ENCODE measurements at places on chromosomes 3 and 15.

DNA sequence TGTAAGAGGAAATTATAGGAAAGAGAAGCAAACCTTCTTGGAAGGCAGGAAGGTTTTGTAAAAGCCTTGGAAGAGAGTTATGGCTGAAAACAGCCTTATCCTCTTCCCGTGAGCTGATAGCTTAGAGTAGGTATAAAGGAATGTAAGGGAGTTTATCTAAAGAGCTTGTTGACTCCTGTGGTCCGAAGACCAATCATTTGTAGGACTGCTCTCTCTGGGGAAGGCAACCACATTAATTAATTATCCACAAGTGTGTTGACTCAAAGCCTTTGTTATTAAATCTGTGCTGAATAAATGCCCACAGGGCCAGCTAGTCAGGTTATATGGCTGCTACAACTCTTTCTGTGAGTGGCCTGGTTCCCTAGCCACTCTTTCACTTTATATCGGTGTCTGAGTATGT, 452.1 kb upstream of the RASGRP1 start:
- no peak for DNase-seq

GRCh38 chr15:31387479-31388118, 61.0 kb downstream of the KLF13 start:
- no peak for DNase-seq

GRCh38 chr15:66145726-66146182, 107.8 kb downstream of the MEGF11 start:
- DNase-seq, result no peak

GRCh38 chr15:67092752-67093503, 27.5 kb downstream of the SMAD3 start:
- DNase-seq, result no peak

DNA sequence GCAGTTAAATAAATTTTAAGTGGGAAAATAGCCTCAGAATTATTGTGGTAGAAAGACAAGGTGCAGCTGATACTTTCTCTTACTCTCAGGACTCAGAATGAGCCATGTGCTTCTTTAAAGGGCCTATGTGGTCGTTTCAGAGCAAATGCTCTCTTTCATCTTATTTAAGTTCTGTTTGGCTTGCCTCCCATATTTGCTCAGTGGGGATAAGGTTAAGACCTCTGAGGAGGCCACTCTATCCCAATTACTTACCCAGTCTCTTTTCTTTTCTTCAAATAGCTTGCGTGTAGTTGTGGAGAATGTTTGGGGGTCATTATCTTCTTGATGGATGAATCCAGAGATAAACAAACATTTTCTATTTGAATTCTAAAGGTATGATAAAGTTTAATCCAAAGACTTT, 221.9 kb downstream of the RBMS3 start:
- no peak for DNase-seq

- DNase-seq, result no peak
These were observed 44.6 kb upstream of the LMCD1 start for GRCh38 chr3:8457039-8457438.

- no peak for DNase-seq
These were observed 209.9 kb downstream of the OCA2 start for GRCh38 chr15:27889258-27889657.

DNA sequence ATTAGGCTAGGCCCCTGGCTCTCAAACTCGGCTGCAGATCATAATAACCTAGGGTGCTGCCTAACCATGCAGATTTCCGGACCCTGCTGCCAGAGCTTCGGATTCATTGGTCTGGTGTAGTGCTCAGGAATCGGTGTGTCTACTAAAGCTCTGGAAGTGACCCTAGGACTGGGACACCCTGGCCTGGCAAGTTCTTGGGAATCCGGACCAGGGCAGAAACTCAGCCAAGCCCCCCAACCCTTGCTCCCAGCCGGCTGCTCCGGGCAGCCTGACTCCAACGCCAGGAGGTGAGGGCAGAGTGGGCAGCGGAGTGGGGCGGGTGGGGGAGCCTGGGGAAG, 23.0 kb downstream of the IGDCC3 start:
- DNase-seq, result no peak

DNA sequence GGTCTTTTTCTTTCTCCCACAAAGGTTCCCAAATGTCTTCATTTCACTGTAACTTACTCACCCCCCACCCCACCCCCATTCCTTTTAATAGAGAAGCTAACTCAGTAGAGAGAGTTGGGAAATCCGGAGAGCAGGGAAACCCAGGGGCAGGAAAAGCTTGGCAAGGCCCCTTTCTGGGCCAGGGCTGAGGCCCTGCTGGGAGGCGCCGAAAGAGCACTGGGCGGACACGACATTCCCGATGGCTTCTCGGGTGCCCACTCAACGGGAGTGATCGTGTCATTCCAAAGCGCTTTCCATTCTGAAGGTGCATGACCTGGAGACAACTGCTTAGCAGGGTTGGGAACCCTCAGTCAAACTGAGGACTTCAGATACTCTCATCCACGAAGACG, 1.6 kb upstream of the DALRD3 start:
- no peak for DNase-seq

GRCh38 chr3:169509359-169509758, 154.2 kb downstream of the MECOM start:
- no peak for DNase-seq

GRCh38 chr3:142489572-142490323, 41.9 kb upstream of the XRN1 start:
- DNase-seq, result no peak

- no peak for DNase-seq
These were observed 12.5 kb upstream of the CADM2 start for GRCh38 chr3:84946240-84946639.

DNA sequence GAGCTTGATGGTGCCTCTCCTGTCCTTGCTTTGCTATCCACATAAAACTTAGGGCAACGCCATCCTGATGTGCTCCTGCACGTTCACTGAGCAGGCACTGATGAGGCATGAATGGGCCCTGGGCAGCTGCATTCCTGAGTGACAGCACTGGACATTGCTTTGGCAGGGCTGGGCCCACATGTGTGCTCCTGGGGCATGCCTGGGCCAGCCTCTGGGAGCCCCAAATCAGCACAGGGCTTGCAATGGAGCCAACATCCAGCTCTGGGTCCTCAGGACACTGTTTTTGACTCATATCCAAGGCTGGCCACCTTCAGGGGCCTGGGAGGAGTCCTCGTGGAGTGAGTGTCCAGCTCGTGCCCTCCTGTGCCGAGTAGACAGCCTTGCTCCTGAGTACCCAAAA, 5.9 kb upstream of the TKT start:
- no peak for DNase-seq

DNA sequence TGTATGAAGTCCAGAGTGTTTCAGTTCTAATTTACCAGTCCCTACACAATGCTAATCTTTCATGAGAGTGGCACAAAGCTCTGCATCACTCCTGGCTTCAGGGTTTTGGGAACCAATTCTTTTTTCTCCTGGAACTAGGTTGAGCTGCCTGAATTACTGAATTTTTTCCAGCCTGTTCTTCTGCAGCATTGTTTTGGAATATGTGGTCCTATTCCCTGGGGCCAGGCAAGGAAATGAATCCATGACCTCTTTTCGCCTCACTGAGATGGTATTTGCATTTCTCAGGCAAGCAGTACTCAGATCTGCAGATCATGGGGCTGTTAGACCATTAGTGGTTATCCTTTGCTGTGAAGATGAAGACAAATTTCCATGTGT, 25.6 kb upstream of the GPR171 start:
- no peak for DNase-seq

DNA sequence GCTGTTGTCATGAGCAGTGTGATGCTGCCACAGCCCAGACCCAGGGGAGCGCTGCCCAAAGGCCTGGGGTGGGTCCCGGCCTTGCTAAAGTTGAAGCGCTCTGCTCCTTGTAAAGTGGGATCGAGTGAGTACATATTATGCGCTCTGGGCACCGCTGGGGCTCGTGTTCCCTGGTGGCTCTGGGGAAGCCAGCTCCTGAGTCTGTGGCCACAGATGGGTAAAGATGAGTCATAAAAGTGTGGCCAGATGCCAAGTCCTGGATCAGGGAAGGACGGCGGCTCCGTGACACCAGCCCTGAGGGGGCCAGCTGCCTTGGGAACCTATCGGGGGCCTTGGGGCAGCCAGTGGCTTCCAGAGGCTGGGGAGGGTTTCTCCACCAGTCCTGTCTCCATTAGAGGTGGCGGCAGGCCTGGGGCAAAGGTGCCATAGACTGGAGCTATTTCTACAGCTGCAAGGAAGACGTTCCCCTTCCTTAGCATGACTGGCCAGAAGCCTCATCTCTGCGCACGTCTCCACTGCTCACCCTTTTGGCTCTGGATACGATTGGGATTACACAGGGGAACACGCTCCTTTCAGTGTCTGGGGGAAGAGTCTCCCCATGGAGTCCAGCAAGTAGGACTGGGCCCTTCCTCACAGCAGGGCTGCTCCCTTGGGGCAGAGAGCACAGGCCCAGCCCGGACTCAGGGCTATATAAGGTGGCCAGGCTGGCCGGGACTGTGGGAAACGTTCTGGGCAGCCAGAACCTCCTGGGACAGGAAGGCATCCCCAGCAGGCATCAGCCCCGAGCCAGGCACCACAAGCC, 1.2 kb upstream of the ITIH4 start:
- DNase-seq, result no peak

GRCh38 chr3:87437765-87438164, 161.4 kb upstream of the POU1F1 start:
- DNase-seq, result no peak

DNA sequence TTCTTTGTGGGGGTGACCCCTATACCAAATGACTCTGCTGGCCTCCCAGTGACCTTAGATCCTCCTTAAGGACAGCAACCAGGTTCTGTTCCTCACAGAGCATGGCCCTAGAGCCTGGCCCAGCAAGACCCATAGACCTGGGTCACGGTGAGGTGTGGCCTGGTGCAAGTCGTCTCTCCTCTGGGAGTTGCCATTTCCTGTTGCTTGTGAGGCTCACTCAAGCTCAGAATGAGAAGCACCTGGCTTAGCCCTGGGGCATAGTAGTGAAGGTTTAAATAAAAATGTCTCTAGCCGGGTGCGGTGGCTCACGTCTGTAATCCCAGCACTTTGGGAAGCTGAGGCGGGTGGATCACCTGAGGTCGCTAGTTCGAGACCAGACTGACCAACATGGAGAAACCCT, 131.3 kb downstream of the SMAD6 start:
- no peak for DNase-seq

GRCh38 chr3:63870615-63871005, 6.9 kb downstream of the ATXN7 start:
- no peak for DNase-seq

DNA sequence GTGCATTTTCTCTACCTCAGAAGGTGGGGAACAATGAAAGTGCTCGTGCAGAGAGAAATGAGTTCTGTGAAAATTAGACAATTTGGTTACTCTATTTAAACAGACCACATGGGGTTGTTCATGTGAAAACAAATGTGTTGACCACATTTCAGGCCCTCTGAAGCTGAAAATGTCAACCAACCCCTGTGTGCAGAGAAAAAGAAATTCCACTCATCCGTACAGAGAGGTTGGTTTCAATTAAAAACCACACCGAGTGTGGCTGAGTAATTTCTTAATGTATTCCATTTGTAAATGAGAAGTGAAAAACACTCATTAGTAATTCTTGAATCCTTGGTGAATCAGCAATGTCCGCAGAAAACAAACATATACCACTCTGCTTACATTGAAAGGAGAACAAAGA, 46.9 kb upstream of the SLC7A14 start:
- DNase-seq, result no peak

DNA sequence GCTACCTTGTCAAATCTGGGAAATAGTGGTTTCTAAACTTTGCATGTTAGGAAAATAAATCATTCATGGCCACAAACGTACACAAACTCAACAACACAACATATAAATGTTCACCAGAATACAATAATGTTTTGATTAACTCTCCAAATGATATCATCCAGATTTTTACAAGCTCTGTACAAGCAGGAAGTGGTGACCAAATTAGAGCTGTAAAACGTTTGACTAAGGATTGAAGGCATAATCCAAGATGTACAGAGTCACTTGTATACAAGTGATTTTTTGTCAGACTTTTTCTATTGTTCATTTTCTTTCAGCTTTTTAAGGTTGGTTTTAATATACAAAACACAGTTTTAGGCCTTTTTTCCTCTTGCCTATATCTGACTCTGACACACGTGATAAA, 748.4 kb upstream of the GRM7 start:
- no peak for DNase-seq
